ENCODE measurements at places on chromosomes 11 and 22.
A peak's percentile ranks its signal among the peaks of the same experiment; 100 is the strongest.

DNA sequence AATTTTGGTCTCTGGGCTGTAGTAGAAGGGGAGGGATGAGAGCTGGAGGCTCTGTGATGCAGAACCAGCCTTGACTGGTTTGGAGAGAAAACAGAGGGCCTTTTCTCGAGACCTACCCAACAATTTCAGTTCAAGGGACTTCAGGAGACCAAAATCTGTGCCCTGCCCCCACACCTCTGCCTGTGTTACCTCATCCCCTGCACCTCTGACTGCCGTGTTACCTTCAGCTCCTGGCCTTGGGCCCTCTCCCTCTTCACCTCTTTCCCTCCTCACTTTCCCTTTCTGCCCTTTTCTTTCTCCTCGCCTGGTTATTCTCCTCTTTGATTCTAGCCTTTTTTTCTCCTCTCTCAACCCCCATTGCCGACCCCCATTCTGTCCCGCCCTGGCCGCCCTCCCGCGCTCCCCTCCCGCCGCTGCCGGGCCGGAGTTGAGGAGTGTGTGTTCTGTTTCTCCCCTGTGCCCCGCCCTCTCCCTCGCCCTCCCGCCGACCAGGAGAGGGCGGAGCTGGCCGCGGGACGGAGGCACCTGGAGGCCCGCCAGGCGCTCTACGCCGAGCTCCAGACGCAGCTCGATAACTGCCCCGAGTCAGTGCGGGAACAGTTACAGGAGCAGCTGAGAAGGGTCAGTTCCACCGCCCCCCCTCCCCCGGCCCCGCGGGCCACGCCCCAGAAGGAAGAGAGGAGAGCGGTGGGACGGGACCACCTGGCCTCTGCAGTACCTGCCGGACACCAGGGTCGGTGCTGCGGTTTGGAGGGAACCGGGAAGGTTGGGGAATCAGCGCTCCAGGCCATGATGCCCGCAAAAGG is 27.2 kb downstream of the PHLDB1 start:
- DNase-seq = no peak

DNA sequence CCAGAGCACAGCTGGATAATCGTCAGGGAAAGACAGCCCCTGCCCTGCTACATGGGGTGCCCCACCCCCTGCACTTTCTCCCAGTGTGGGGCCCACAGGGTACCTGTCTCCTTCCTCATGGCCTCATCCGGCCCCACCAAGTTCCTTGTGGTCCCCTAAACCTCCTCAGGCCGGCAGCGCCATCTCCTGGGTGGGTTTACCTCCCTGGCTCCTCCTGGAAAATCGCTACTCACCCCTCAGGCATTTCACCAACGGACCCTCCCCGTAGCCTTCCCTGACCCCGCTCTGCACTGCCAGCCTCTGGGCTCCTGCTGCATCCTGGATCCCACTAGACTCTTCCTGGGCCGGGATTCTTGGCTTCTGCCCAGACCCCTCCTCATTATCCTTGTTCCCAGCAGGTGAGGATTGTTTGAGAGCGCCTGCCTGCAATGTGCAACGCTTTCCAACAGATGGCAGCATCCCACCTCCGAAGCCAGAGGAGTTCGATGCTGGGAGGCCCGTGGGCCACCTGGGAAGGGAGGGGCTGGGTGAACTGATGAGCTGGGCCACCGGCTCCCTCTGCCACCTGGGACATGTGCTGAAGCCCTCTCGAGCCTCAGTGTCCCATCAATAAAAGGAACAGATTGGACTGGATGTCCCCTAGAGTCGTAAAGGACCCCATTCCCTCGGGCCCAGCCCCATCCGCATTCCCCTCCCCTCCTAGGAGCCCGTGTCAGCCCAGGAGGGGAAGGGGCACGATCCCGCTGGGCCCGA is 44.2 kb upstream of the TTLL12 start:
- DNase-seq = peak; percentile 62

DNA sequence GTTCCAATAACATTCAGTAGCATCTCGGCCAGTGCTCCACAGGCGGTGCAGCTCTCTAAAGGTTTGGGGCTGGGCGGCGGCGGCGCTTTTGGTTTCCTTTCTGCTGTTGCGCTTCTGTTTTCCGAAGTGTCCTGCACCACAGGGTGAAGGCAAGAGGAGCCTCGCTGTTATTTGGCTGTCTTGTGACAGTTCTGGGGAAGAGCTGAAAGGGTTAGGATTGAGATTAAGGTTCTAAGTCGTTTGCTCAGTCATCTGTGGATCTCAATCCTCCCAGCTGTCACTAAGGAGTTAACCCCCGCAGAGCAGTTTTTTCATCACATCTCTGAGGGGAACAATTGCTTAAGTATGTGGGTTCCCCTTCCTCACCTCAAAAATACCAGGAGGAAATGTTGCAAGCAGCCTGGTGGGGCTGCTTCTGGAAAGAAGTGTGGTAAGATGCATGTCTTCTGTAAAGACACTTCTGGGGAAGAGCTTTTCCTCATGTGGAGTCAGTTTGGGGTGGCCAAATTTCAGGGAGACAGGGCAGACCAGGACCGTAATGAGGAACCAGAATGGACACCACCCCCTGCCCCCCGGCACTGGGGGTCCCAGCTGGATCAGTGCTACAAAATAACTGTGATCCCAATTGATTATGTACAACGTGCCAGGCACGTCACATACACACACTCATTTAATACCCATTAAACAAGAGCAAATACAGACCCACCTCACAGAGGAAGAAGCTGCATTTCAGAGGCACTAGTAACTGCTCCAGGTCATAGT is 14.2 kb downstream of the TMEM121B start:
- no peak for DNase-seq

DNA sequence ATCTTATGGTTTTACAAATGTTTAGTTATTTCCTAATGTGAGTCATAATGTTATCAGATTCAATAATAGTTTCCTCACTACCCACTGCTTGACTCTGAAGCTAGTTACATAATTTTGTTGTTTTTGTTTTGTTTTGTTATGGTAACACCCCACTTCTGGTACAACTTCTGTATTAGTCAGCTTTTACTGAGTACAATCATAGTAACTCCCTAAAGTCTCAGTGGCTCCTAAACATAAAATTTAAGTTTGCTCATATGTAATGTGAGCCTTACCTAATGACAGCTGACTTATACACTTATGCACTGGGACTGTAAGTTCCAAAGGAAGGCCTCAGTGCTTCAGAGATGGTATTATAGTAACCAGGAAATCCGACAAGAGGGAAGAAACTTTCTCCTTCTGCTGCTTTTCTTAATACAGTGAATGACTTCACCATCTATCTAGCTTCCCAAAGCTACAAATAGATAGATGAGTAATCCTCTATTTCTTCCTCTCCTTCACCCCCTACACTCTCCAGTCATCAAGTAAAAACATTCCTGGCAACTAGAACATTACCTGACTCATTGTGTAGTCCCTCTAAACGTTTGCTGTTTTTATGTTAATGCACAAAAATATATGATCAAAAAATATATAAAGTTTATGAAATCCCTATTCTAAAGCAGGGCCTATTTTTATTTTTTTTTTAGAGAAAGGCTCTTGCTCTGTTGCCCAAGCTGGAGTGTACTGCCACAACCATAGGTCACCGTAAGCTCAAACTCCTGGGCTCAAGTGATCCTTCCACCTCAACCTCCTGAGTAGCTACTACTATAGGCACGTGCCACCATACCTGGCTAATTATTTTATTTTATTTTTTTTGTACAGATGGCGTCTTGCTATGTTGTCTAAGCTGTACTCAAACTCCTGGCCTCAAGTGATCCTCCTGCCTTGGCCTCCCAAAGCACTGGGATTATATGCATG is 563.0 kb downstream of the SOX6 start:
- no peak for DNase-seq

GRCh38 chr11:28464252-28464867 is 356.2 kb downstream of the METTL15 start:
- no peak for DNase-seq

- no peak for DNase-seq
These were observed 133.7 kb upstream of the LDLRAD3 start for GRCh38 chr11:35810045-35810645.

DNA sequence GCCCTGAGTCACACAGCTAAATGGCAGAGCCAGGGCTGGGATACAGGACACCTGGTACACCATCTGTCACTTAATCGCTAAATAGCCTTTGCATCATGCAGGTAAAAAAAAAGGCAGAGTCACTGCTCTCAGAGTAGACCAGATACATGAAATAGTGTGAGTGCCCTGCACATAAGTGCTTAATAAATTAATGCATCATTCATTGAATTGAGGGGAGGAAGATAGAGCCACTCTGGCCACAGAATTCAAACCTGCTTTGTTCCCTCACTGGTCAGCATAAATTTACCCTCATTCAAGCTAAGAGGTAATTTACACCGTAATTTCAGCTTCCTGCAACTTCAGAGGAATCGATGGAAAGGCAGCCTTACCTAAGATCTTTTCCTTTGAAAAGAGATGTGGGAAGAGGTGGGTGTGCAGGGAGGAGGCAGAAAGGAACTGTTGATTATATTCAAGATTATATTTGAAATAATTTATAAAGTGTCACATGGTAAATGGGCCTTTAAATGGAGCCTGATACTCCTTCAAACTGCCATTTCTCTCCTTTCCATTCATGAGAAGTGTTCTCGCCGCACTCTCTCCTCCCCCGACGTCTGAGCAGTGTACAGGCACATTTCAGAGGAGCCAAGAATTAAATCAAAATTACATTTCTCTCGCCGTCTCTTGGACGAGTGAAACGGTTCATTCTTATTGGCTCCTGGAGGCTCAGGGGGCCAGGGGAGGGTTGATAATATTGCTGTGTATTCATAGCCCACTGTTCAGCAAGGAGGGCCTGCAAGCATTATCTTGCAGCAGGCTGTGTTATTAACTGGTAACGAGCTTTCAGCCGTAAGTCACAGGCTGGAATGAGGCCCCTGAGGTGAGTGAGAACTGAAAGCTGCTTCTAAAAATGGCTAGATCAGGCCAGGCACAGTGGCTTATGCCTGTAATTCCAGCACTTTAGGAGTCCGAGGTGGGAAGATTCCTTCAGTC is 52.2 kb upstream of the HMGXB4 start:
- no peak for DNase-seq

- DNase-seq = no peak
These were observed 99.8 kb downstream of the PKNOX2 start for GRCh38 chr11:125264100-125265022.

- peak; percentile 14 for DNase-seq
These were observed 875 bp upstream of the STT3A start for GRCh38 chr11:125591649-125592304.

DNA sequence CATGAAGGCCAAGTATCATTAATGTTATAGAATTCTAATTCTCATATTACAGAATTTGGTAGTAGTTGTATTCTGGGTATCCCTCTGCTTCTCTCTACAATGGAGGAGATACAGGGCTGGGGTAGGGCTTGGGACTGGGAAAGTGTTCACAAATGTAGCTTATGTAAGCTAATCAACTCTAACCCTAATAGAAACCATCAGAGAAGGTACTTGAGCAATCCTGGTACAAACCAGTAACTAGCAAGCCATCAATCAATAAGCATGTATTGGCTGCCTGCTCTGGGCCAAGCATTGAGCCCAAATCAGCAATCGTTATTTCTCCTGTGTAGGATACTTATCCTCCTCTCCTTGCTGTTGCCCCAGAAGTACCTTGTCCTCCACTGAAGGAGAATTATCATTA is 174.3 kb downstream of the PGR start:
- DNase-seq = no peak

GRCh38 chr11:127218275-127218608 is 217.7 kb upstream of the KIRREL3 start:
- no peak for DNase-seq

DNA sequence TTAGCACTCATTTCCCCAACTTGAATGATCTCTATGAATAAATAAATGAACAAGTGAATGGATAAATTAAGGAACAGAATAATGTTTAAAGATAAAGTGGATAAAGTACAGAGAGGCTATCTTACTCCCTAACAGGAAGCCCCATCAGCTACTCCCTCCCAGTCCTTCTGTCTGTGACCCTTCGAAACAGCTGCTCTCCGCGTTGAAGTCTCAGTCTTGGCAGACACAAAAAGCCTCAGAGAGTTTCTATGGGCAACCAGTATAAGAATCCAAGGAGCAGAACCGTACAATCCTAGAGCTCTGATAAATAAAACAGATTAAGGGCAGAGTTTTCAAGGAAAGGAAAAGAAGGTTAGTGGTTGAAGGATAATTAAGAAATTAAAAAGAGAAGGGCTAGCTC is 35.0 kb downstream of the GUCY1A2 start:
- DNase-seq = no peak

DNA sequence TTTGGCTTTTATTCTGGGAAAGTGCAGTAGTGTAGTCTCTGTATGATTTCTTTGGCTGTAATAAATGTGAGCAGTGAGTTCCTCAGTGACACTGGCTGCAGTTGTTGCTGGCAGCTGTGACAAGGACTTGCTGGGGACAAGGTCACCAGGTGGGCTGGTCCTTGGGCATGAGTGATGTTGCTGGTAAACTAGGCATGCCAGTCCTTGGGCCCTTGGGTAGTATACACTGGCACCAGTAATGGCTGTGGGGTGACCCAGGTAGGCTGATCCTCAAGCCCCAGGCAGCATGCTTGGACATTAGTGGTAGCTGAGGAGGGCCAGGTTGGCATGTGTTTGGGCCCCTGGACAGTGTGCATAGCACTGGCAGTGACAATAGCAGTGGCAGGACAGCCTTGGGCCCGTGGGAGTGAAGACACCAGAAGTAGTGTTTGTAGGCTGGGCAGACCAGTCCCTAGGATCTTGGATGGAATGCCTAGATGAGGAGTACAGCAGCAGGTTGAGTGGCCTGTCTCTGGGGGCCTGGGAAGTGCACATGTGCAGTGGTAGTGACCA is 164.3 kb downstream of the GUCY1A2 start:
- DNase-seq = no peak

DNA sequence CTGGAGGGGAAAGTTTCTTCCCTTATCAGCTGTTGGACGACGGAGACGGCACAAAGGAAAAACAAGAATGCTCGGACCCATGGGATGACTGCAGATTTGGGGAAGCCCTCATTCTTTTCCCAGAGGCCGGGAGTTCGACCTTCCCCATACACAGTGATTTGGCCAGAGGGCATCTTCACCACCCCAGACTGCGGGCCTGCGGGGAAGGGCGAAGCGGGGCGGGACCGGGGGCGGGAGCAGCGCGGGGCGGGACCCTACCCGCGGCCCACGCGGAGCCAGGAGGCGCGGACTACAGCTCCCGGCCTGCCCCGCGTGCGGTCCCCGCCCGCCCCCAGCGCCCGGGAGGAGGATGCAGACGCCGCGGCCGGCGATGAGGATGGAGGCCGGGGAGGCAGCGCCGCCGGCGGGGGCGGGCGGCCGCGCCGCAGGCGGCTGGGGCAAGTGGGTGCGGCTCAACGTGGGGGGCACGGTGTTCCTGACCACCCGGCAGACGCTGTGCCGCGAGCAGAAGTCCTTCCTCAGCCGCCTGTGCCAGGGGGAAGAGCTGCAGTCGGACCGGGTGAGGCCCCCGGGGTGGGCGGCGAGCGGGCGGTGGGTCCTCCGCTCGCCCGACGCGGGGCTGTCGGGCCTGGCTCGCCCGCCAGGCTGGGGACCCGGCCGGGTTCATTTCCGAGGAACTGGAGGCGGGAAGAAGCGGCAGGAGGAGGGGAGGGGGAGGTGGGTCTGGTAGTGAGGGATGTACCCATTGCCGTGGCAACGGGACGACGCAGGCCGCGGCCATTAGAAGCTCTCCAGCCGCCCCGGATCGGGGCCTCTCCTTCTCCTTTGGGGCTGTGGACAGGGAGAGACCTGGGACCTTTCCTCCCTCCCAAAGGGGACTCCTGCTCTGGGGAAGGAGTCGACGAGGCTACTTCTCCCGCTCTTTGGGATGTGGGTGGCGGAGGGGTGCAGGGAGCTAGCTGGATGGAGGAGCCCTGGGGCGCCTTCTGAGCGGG is at the start of gene KCTD17:
TSS of gene KCTD17 (plus strand) at position 352 of the 995 bp plus-strand sequence. CDS start at position 371, 19 bp downstream.
- peak; percentile 65 for DNase-seq
